ENCODE measurements at places on chromosomes 12 and 14.

- DNase-seq, result no peak
Measured at GRCh38 chr12:76226397-76226796, 121.8 kb downstream of the BBS10 start.

DNA sequence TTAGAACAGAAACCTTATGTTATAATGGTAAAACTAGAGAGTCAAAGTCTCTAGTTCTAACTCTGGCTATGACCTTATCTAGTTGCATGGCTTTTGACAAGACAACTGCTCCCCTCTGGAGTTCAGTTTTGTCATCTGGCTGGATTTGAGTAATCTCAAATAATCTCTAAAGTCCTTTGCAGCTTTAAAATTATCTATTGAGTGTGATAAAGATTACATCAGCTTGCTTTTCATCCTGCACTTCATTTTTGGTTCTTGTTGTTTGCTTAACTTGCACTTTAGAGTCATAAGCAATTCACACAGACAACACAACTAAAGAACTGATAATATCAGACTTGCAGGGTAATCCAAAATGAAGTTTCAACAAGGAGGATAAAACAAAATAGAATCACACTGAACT is 2.3 kb downstream of the AKAP5 start:
- no peak for DNase-seq

- DNase-seq, result no peak
Measured at GRCh38 chr14:81765651-81766275, 232.1 kb upstream of the SEL1L start.

GRCh38 chr12:121943926-121944325 is 25.5 kb downstream of the CFAP251 start:
- DNase-seq, result no peak

DNA sequence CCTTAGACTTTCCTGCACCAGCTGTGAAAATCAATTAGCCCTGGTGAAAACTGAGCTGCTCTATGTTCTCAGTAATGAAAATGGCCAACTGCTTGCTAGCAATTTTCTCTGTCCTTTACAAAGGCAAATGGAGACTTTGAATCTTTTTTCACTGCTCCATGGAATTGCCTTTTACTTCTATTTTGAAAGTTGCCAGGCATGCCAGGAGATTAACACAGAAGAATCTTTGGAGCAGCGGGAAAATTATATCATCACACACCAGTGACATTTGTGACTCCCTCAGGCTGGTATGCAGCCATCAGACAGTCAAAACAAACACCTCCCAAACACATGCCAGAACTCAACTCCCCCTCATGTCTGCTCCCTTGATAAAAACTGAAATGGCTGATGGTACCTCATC is 872.0 kb upstream of the FLRT2 start:
- DNase-seq, result no peak

- no peak for DNase-seq
Measured at GRCh38 chr14:89349171-89350008, 67.6 kb downstream of the FOXN3 start.

DNA sequence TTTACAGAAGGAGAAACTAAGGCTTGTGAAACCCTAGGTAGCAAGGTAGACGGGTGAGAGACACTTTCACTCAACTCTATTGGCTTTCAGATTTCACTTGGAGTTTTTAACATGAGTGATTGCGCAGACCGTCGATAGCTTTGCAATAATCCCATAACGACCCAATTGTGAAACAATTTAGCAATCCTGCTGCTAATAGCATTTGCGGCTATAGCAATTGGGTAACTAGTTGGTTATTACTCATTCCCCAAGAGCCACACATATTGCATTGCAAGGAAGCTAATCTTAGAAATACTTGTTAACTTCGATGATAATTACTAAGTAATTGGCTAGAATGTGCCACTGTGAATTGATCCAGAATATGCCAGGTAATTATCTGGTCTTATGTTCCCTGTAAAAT is 159.9 kb upstream of the NOS1 start:
- DNase-seq, result no peak

GRCh38 chr12:125382926-125383325 is 317.7 kb downstream of the AACS start:
- no peak for DNase-seq

- no peak for DNase-seq
Measured at GRCh38 chr14:78029601-78030372, 140.4 kb upstream of the NRXN3 start.

DNA sequence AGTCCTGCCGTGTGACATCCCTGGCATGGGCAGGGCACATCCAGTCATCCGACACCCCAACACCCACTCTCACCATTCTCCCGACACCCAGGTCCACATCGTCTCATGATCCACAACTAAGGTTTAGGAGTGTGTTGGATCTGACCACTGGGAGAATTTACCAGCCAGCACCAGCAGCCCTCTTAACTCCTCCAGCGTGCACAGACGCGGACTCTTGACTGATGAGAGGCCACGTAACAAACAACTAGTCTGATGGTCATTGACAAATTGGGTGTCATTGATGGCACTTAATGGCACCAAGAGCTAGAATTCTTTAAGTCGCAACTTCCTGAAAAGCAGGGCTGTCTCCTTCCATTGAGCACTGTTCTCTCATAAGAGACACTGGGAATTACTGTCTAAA is 203.0 kb upstream of the SFSWAP start:
- DNase-seq, result no peak

DNA sequence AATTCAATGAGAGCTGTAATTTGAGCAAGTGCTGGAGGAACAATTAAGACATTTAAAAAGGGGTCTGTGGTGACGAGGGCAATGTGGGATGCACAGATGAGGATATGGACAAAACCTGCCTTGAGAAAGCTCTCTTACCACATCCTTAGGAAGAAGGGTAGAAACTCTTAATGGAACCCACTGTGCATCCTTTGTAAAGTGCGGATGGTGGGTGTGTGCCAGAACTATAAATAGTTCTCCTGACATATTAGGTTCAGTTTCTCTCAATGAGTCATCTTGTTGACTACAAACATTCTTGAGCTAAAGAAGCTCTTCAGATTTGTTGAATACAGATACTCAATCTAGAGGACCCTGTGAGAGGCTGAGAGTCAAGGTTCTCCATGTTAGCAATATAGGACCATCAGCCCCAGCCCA is 106.1 kb upstream of the ANO4 start:
- DNase-seq, result no peak

DNA sequence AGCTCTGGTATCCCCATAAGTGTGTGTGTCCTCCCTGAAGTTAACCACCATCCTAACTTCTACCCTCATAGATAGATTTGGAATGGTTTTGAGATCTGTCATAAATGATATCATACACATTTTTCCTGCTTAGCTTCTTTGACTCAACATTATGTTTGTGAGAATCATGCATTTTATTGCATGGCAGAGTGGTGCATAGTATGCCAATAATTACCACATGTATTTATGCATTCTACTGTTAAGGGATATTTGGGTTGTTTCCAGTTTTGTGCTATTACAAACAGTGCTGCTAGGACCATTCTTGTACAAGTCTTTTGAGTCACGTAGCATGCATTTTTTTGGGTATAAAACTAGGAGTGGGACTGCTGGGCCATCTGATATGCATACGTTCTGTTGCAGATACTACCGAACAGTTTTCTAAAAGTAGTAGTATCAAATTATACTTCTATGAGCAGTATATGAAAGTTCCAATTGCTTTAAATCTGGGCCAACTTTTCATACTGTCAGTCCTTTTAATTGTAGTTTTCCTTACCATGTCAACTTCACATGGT is 13.4 kb downstream of the GRIP1 start:
- no peak for DNase-seq

GRCh38 chr12:70831543-70831942 is 89.0 kb downstream of the PTPRR start:
- DNase-seq, result no peak

- no peak for DNase-seq
Measured at GRCh38 chr14:21653331-21653885, at the start of gene OR4E2. OR4E2 (plus strand) TSS chr14:21653835; CDS start chr14:21665083, 11,248 bp downstream.

- DNase-seq, result no peak
Measured at GRCh38 chr12:44626883-44627282, 249.2 kb downstream of the NELL2 start.

GRCh38 chr14:46432516-46432915 is 219.1 kb downstream of the RPL10L start:
- no peak for DNase-seq

DNA sequence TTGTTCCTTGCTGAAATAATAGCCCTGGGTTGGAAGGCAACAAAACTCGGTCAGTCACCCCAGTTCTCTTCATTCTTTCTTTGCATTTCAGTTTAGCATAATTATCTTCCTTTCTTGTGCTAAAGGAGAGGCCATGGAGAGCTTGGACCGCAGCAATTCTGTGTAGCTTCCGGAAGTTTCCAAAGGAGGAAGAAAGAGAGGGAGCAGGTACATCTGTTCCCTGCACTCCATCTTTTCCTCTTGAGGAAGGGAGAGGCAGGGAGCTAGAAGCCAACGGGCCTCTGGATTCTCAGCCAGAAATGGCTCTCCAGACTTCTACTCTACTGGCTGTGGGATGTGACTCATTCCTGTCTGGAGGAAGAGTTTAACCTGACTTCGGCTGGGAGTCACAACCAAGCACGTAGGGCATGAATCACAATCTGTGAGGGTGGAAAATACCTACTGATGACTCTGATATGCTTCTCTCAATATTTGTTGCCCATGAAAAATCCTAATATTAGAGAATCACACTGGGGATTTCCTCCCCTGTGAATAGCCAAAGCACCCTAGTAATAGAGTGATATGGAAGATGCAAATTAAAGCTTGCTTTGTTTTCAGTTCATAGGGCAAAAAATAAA is 17.0 kb downstream of the ANO6 start:
- peak; percentile 95 for DNase-seq

DNA sequence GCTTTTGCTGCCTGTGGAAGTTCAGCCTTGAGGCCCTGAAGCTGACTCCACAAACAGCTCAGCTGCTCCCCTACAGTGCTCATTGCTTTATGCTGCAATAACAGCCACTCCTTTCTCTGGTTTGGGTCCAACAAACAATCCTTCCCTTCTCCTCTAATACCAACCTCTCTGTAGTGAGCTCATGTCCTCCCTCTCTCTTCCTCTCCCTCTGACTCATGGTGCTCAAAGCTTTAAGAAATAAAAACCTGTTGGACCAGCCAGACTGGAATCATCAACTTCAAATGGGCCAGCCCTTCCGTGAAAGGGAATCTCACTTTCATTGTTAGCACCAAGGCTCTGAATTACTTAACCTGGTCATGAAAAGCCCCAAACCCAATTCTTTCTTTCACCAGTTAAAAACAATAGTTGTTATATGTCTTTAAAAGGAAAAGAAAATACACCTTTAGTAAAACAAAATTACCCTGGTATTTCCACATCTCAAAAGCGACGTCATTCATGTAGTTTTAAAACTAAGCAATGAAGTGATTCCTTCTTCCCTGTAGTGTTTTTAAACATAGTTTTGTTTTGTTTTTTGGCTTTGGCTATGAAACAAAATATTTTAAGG is 126.4 kb downstream of the DUSP6 start:
- DNase-seq, result peak; percentile 76

GRCh38 chr12:69108037-69108436 is 131.3 kb upstream of the CPSF6 start:
- DNase-seq, result no peak

DNA sequence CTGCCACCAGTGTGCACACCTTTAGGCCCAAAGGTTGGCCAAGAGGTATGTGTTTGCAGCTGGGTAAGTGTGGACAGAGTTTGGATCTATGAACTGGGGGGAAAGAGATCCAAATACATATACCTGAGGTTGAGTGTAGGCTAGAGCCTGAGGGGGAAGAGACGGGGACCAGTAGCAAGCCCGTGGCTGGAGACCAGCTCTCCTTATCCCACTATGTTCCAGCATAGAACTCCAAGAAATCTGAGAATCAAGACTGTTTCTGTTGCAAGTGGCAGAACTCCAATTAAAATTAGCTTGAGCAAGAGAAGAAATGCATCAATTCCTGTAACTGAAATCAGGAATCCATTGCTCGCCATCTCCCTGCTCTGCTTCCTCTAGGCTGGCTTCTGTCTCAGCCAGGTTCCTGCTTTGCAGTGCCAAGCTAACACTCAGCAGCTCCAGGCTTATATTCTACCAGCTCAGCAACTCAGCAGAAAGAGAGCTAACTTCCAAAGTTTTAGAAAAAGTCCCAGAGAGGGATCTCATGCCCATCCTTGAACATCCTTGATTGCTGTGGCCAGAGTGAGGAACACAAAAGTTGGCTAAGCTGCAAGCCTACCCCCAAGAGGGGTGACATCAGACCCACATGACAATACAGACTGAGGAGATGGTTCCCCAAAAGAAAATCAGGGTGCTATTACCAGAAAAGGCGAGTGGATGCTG is 1.5 kb upstream of the PCK2 start:
- no peak for DNase-seq

DNA sequence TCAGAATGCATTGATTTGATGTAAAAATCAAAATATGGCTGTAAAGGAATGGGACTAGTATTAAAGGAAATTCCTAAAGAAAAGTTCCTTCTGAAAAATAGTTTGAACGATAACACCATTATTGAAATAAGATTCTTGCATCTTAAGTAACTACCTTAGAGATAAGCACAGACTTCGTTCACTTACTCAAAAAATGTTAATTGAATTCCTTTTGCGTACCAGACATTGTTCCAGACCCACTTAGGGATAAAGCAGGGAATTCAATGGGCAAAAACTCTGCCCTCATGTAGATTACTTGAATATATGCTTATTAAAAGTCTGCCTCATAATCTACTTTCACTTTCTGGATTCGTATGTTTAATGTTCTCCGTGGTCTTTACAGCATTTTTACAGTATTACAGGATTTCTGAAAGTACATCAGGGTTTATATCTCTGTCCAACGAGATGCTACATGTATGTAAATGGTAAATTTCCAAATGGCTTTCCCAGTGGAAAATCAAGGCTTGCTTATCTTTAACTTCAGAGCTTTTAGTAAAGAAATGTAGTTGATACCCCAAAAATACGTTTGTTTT is 213.7 kb downstream of the GXYLT1 start:
- DNase-seq, result no peak

- DNase-seq, result no peak
Measured at GRCh38 chr12:27814851-27815591, 35.0 kb upstream of the MANSC4 start.

DNA sequence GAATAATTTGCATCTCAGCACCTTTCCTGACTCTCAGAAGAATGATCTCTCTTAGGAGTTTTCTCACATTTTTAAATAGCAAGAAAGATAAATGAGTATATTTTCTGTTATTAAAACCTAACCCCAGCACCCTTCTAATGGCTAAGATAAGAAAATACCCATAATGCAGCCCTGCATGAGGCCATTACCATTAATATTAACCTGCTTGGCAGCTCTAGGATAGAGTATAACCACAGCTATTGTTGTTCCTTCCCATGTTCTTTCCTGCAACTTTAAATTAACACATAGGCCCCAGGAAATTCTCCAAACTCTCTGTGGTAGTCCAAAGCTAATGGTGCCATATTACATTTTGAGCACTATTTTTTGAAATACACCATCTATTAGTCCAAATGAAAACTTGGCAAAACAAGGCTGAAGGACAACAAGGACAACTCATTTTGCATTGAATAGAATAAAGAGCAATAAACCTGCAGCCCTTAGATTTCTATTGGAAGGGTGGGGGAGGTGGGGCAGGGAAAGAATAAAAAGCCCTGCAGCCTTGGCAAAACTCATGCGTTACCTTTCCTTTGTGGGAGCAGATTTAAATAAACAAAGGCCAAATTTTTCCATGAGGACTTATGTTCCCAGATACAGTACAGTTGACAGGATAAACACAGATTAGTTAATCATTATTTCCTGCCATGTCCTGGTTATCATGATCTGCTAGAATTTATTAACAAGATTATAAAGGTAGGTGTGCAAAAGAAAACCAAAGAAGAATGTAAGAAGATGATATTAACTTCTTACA is 46.9 kb downstream of the BTG1 start:
- DNase-seq, result no peak
